T47D (cell line): ENCODE measurements at places on chromosomes 4 and X.

- DNase-seq, result no peak
Measured at GRCh38 chr4:54218736-54219135, 10.4 kb upstream of the PDGFRA start.

DNA sequence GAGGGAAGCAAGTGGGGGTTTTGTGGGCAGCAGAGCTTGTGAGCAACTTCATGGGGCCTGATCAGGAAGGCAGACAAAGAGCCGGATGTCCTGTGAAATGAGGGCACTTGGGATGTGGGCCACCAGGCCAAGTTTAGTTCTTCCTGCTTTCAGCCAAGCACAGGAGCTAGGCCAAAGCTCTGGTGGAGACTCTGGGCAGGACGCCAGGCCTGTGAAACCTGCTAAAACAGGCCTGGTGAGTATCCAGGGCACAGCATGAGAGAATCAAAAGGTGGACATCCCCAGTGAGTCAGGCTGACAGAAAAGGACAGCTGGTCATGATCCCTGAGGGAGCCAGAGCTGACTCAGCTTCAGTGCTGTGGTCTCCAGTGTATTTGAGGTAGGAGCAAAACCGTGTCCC, 95.7 kb downstream of the NPNT start:
- peak; percentile 13 for DNase-seq

- peak; percentile 35 for DNase-seq
Measured at GRCh38 chrX:99301990-99302389, 1108.1 kb downstream of the PCDH19 start.

GRCh38 chrX:123481913-123482851, 250.7 kb downstream of the THOC2 start:
- no peak for DNase-seq

DNA sequence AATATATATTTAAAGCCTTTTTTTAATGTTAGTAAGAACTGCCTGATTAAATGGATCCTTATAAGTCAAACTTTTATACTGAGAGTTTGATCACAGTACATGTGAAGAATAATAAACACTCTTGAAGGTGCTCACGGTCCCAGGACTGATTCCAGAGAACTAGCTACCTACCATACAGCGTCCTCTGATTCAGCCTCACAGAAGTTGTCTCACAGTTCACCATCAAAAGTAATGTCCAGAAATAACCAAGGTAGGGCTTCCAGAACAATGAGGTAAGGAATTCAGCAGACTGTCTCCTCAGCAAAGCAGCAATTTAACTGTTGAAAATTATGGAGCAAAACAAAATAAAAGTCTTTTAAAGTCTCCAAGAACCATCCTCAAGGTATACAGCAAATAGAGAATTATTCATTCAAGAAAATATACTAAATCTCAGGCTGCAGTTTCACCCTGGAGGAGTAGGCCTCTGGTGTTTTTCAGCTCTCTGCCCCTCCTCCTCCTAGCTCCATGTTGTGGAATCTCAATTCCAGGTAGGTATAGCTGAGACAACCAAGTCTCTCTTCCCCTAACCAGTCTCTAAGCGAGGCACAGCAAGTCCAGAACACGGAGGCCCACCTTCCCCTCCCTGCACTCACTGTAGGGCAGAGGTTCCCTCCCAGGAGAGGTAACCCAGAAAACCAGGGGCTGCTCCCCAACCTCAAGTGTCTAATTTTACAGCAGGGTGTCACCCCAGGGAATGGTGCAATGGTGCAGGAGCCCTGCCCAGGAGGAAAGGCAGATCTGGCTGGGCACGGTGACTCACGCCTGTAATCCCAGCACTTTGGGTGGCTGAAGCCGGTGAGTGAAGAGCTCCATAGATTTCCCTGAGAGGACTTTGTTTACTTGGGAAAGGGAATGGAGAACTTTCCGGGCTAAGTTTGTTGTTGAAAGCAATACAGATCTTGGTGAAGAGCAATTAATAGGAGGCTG, 28.6 kb downstream of the FAM241A start:
- DNase-seq, result no peak

GRCh38 chrX:46836701-46837557, at the start of gene RP2:
RP2 (plus strand) TSS chrX:46837043; CDS start chrX:46837101, 58 bp downstream.
- DNase-seq, result peak; percentile 76

GRCh38 chr4:138576684-138577083, 334.5 kb upstream of the SLC7A11 start:
- peak; percentile 66 for DNase-seq

DNA sequence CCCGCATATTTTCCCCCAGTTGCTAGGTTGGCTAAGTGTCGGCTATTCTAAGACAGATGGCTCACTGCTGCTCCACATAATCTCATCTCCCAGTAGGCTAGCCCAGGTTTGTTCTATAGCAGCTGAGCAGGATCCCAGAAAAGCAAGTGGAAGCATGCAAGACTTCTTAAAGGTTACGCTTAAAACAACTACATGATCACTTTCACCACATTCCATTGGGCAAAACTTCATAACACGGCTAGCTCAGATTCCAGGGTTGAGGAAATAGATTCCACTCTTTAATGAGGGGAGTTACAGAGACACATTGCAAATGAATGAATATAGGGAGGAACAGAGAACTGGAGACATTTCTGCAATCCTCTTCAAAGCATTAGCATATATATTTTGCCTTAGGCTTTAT, 12.9 kb upstream of the RAB33B start:
- no peak for DNase-seq

- DNase-seq, result peak; percentile 57
Measured at GRCh38 chr4:163048447-163048846, 118.2 kb downstream of the NAF1 start.

DNA sequence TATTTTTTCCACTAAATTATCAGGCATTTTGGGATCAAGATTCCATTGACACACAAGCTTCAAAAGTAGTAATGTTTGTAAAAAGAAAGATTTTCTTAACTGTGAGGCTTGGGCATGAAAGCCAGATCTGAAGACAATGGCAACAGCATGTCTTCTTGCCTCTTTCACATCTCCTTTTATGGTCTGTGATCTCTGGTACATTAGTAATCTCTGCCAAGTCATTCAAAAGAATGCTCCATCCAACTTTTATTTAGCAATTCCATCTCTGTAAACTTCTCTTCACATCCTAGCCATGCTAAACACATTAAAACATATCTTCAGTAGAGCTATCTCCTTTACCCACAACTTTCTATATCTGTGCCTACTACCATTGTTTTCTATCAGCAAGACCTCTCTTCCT, 465.4 kb downstream of the FAT4 start:
- DNase-seq, result no peak

- peak; percentile 83 for DNase-seq
Measured at GRCh38 chr4:139453041-139453370, 915 bp upstream of the RAB33B start.

GRCh38 chrX:107448998-107449835, at the start of gene FRMPD3:
FRMPD3 (plus strand) TSS chrX:107449652; CDS start chrX:107526589, 76,937 bp downstream.
- DNase-seq, result peak; percentile 11

GRCh38 chr4:184462724-184463123, 11.6 kb downstream of the IRF2 start:
- peak; percentile 61 for DNase-seq

- DNase-seq, result no peak
Measured at GRCh38 chr4:149521611-149522425, 293.8 kb downstream of the IQCM start.

DNA sequence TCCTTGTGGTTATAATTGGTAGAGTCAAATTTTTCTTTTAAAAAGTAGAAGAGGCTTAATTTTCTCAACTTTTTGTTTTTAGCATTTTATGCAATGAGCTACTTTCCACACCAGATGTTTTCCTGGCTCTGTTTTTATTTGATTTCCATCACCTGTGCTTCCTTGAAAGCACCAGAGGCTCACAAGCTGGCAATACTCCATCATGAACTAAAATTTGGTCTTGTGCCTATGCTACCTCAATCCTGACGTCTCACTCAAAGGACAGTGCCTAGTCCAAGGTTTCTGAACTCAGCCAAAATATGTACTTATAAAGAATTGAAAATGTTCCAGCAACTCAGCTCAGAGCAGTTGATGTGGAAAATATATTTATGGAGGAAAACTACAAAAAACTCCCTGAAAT, 914.0 kb upstream of the PRKX start:
- DNase-seq, result no peak

DNA sequence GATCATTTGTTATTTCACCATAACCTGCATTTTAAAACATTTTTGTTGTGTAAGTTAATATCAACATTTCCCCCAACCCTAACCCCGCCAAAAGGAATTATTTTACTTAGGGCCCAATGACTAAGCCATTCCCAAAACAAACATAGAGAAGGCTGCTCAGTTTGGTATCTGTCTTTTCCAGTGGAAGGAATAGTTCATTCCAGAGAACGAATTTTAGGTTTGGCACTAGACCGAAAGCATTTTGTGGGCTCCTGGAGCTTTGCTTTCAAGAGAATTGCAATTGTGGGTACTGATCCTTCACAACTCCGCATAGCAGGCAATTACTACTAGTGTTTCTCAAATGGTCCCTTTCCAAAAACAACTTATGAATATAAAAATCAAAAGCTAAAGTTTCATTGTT, 226.7 kb upstream of the MAD2L1 start:
- DNase-seq, result no peak

GRCh38 chr4:72340803-72341431, 228.1 kb downstream of the ADAMTS3 start:
- no peak for DNase-seq

DNA sequence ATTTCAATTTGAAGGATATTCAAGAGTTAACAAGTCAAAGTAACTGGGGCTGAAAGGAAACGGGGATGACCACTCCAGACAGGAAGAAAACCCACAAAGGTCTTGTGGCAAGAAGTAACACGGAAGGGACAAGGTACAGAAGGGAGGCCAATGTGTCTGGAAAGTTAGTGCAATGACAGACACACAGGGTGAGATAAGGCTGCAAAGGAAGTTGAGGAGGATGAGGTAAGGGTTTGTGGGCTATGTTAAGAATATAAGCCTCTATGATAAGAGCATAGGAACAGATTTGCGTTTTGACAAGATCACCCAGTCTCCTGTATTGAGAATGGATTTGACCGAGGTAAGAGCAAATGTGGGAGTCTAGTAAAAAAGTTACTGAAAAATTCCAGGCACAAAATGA, 21.9 kb upstream of the EMCN start:
- DNase-seq, result no peak

- DNase-seq, result no peak
Measured at GRCh38 chr4:8730681-8731080, 138.1 kb downstream of the CPZ start.

DNA sequence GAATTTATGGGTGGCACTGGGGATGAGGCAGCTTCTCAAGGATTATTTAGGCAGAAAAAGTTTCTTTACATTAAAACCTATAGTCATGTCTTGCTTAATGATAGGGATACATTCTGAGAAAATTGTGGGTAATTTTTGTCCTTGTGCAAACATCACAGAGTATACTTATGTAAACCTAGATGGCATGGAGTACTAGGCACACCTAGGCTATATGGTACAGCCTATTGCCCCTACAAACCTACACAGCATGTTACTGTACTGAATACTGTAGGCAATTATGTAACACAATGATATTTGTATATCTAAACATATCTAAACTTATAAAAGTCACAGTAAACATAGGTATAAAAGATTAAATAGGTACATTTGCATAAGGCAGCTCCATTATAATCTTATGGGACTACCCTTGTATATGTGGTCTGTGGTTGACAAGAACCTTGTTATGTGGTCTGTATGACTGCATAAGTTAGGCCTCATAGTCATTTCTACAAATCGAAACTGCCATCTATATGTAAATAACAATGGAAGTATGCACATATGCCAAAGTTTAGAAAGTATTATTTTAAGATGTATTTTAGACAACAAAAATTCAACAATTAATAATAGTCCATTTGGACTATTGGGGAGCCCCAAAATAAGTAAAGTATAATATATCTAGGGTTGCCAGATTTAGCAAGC, 87.3 kb downstream of the CFAP299 start:
- DNase-seq, result no peak
